ENCODE measurements at places on chromosomes 3 and 15. TPM values are rescaled to one million over a fixed set of nuclear protein-coding genes. Genes with fewer than 3 reads are reported as not detected.

The ANKUB1 gene
- total RNA-seq, result not detected

The CHMP2B gene
- total RNA-seq, result 33.5 TPM

The WDR93 gene
- total RNA-seq, result not detected

The PTX3 gene
- 0.16 TPM for total RNA-seq

The IQCF5 gene
- total RNA-seq, result not detected

The PCLAF gene
- total RNA-seq, result 1.1 TPM

The CFAP92 gene
- total RNA-seq, result 0.49 TPM

The SAMMSON gene
- not detected for total RNA-seq

DNA sequence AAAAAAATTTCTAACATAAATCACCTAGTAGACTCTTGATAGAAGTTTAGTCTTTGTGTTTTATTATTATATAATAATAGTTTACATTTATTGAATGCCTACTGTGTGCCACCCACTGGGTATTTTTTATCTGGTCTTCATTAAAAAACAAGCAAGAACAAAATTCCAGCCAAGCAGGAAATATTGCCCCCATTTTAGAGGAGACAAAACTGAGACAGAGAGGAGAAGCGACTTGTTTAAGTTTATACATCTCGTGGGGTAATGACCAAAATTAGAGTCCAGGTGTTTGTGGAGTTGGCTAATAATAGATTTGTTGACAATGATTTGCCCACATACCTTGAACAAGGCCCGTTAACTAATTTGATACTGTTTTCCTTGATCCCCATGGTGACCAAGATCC lies 33.1 kb upstream of the FBXL22 start:
- DNase-seq, result no peak

DNA sequence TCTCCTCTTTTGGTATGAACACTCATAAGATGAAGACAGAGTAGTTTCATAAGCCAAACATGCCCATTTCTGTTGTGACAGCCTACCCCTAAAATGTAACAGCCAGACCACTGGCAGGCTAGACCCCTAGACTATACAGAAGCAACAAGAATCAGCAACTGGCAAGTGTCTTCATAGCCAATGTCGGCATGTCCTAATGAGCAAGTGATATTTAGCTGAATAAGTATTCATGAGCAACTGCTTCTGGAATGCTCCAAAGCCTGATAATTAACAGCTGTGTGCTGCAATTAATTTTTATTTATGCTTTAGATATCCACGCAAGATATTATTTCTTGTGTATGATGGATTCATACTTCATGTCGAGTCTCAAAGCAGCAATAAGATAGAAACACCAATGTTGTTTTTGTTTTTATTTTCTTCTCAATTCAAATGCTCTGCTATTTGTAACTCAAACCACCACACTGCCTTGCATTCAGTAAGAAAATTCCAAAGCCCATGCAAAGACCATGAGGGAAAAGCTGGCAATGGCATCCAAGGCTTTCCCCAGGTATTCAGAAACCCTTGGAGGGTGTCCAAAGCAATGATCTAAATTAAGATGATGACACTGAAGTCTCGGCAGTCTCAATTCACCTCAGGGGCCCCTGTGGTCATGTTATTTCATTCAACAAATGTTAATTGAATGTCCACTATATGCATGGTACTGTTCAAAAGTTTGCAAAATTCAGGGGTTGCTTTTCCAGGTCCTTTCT lies 167.7 kb upstream of the NECTIN3 start:
- no peak for DNase-seq

DNA sequence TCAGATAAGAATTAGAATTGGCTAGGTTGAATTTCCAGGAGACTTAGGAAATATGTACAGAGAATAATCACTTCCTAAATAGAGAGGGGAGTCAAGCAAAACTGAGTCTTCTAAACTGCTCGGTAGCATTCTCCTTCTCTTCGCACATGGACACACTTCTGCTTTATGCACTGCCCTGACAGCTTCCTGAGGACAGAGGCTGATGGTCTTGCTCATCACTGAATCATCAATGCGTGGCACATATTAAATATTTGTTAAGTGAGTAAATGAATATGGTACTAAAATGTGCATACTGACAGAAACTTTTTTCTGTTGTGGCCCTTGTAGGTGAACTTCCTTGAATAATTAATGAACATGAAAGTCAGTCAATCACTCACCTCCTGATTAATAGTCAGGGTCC lies 315.5 kb downstream of the FHIT start:
- DNase-seq, result no peak

- DNase-seq, result peak; percentile 50
Measured at GRCh38 chr15:85777250-85778106, 17.2 kb downstream of the KLHL25 start.

- DNase-seq, result no peak
Measured at GRCh38 chr3:99473321-99473751, 165.1 kb upstream of the COL8A1 start.

- DNase-seq, result no peak
Measured at GRCh38 chr3:4834403-4834866, 144.8 kb upstream of the BHLHE40 start.

- DNase-seq, result no peak
Measured at GRCh38 chr3:78906930-78907329, 860.9 kb downstream of the ROBO1 start.

DNA sequence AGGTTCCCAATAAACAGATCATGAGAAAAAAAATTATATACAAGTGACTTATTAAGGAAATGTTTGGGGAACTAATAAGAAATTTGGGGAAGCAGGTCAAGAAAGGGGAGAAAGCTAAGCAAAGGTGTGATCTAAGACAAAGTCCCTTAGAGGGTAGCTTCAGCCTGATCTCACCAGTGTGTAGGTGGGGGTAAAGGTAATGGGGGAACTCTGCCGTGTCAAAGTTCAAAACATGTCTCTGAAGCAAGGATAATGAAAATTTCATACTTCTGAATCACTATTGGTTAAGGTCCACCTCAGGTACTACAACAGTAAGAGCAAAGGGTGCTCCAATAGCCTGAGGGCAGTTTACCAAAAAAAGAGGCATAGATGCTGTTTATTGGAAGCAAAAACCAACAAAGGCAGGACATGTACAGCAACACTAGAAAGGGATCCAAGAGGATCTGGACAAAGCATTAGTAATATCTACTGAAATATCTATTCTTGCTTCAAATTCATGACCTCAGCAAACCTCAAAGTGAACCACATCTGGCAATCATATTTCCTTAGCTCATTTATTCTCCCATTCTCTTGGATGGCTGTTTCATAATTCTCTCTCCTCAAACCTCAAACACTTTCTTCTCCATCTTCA lies 6.9 kb downstream of the ACAD11 start:
- no peak for DNase-seq

- DNase-seq, result no peak
Measured at GRCh38 chr3:88343264-88343663, 193.5 kb downstream of the C3orf38 start.

GRCh38 chr3:24496529-24497482 lies 2.2 kb upstream of the THRB start:
- peak; percentile 86 for DNase-seq

DNA sequence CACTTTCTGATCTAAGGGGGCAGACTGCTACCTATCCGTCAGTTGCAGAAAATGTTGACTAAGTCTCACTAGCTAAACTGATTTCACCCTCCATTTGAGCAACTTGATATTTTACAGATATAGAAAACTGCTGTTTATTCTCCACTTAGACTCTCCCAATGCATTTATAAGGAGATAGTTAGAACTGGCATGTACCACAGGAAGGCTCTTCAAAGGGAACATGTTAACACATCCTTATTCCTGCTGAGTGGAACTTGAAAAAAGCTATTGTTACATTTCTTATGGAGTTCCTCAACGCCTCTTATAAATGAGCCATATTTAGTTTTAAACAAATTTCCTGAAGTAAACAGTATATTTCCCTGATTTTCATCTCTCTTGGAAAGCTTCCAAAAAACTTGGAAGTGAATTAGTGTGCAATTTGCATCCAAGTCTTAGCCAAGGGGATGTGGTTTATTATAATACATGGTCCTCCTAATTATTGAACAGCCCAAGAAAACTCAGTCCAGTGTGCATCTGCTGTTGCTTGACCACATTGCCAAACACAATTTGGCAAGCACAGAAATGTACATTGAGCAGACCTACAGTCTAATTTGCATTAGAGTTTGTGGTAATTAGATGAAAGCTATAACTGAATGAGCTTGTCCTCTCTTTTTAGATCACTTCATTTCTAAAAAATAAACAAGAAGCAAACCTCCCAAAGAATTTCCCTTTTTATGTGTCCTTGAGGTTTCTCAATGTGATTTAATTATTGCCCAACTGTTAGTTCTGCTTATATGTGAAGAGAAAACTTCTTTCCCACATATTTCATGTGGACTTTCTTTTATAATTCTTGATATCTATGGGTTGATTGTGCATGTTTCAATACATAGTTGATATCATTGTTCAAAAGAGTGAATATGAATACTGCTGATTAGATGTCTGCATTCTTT lies 72.6 kb upstream of the DPH6 start:
- DNase-seq, result no peak

- DNase-seq, result peak; percentile 40
Measured at GRCh38 chr3:13348661-13349396, 71.3 kb downstream of the NUP210 start.

DNA sequence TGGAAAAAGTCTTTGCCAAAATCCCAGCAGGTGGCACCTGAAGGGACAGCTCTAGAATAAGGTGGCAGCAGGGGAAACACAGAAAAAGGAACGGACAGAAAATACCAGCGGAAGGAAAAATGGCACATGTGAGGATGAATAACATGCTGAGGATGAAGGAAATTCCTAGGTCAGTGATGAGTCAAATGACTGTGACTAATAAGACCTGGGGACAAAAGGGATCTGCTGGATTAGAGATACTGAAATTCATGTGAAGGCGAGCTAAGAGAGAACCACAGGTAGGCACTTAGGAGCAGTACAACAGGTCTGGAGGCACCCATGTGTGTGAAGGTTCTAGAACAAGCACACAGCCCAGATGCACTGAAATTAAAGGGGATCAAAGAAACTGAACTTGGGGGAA lies 482.5 kb downstream of the FOXP1 start:
- DNase-seq, result no peak

All from Right ventricle myocardium inferior (tissue), 1 donor.